8988T (cell line): ENCODE measurements at places on chromosomes 3 and 15.

- no peak for DNase-seq
Measured at GRCh38 chr15:36899696-36900095, 200.7 kb downstream of the MEIS2 start.

DNA sequence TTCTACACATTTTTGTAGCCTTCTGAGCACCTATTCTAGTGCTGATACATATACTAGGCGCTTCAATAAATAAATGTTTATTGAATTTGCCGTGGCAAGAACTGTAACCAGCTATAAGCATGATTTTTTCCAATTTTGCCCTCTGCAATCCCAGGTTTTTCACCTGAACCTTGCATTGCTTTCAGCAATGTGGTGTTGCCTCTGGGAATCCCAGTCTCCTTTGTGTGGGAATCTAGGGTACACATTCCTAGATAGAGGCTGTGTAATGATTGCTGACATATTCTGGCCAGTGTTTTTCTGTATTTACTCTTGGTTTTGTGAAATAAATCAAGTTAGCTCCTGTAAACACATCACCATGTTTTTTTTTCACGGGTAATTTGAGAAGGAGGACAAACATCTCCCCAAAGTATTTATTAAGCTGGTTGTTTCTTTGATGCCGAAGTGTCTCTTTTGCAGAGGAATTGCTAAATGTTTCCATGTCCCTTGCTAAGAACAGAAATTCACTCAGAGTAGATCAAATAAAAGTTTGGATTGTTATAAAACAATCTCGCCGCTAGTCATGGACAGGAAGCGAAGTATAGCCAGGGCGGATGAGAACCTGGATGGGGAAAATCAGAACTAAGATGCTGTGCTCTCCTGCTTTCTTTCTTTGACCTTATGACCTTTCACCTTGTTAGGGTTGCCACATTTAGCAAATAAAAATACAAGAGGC is 1.2 kb downstream of the CFAP91 start:
- DNase-seq: no peak

GRCh38 chr3:184765047-184765729 is 46.8 kb upstream of the VPS8 start:
- no peak for DNase-seq

DNA sequence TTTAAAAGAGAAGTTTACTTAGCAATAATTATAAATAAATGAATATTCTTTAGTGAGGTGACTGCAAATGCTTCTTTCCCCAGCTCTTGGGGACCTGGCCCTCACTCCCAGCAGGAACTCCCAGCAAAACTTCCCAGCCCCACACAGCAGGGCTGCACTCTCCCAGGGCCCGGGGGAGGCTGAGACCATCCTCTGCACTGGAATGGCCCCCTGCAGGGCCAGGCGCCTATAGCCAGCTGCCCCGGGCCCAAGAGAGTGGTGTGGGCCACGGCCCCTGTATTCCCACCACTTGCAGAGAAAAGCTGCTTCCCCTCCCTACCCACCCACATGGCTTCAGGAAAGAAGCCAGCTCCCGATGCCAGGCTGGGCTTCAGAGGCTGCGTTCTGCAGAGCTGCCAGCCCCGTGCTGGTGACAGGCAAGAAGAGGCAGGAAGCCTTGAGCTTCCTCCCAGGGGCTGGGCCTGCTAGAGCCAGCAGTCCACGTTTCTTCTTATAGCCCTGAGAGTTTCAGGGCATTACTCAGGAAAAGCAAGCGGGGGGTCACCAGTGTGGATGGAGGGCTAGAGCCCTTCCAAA is 20.0 kb downstream of the IDH2 start:
- no peak for DNase-seq

DNA sequence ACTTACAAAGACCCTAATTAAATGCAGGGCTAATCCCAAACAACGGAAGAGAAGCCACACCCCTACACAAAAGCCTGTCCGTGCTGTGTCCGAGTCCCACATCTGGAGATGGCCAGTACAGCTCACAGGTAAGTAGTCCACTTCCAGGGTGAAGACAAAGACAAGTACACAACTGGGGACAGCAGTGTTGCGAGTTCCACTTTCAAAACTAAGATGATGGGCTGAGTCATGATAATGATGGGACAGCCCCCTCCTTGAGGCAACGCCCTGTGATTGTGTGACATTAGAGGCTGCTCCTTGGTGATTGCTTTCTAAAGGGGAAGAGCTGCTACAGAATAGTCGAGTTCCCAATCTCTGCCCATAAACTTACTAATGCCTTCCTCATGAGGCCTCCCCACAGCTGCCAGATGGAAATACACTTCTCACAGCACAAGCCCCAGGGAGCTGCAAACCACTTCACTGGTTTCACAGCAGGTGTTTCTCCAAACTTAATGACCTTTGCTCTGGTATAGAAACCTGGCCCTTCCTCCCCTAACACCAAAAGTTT is 27.6 kb downstream of the RFT1 start:
- no peak for DNase-seq

- no peak for DNase-seq
Measured at GRCh38 chr15:86197770-86198169, 118.1 kb downstream of the AGBL1 start.

DNA sequence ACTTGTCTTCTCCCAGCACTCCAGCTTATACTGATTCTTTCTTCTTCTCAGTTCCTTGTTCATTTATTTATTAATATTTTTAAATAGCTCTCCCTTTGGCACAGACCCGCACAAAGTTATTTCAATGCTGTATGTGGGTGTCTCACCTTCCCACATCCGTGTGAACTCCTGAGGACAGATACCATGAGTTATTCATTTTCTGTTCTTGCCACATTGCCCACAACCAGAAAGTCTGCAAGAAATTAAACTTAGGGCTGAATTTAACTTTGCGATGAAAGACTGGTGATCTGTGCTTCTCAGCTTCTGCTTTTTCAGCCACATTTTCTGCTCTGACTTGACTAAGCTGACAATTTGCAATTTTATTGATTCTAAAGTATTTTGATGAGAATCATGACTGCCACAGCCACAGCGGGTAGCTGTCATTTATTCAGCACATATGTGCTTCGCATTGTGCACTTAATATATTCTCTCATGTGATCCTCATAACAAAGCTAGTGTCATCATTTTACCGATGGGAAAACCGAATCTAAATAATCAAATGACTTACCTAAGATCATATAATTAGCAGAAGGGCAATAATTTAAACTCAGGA is 569.8 kb downstream of the EDEM1 start:
- no peak for DNase-seq

DNA sequence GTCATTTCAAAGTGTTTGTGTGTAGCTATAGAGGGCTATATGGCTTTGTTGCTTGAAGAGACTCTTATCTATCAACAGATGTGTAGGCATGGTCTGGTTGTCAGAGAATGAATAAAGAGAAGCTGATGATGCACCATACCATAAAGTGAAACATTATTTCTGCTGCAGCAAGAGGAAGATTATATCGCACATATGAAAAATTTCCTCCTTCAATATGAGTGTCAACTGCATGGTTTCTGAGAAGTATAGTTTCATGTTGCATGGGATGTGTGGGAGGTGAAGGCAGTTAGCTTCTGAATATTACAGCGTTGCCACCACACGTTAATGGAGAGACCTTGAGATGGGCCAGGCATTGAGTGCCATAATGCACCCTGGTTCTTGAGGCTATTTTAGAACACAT is 217.9 kb downstream of the SATB1 start:
- DNase-seq: no peak

- DNase-seq: no peak
Measured at GRCh38 chr15:92454555-92455105, 60.9 kb downstream of the ST8SIA2 start.

- DNase-seq: no peak
Measured at GRCh38 chr15:63474810-63475316, 29.5 kb upstream of the USP3 start.

DNA sequence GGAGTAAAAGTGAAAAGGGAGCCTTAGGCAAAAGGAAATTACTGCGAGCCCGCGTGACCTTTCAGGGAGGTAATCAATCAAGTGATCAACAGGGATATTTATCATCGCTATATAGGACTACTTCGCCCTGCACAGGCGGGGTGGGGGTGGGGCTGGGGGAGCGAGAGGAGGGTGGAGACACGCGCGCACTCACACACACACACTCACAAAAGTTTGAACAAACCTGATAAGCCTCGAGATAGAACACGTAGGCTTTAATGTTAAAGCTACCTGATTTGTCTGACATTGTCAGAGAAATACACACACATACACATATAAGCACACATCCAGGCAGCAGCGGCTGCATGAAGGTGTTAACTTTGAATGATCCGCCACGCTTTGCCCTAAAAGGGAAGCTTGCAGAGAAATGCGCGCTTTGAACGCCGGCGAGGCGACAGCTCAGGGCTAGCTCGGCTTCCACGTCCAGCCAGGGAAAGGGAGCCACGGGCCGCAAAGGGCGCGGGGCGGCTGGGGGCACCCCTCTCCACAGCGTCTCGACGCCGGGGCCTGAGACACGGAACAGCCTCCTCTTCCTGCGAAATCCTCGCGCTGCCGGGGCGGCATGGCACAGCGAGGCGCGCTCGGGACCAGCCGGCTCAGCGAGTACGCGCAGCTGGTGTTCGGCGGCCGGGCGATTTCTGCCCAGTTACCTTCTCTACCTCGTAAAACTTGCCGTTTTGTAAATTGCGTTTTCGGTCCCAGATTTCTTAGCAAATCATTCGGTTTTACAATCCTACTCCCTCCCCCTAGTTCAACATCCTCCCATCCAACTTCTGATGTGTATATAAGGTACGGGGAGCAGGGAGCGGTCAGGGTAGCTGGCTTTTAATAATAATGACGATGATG is 4.8 kb upstream of the MECOM start:
- peak; percentile 78 for DNase-seq
